ENCODE measurements at places on chromosomes 2 and 18.

DNA sequence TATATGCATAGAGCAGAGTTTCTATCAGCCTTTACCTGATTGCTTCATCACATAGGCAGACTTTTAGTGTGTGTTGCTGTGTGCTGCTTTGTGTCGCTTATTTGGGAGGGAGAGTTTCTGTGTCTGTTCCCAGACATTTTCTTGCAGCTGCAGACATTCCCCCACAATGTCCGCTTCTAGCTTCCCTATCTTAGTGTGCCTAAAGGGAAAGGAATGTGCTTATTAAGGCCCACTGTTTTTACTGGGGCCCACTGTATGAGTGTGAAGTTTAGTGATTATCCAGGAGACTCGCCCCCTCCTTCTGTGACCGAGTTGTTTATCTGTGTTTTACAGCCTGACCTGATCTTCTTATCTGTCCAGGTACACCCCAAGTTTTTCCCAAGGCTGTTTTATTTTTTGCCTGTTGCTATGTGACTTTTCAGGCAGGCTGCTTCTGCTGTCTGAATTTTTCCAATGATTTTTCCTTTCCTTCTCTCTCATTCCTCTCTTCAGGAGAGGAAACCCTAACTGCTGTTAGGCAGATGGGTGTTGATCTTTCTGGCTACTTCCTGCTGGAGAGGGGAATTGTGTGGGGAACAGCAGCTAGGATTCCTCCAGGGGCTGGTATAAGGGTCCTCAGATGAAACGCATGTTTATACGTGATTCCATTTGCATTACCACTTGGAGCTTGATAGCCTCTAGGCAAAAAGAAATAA is 47.6 kb downstream of the STK17B start:
- no peak for DNase-seq

- DNase-seq: no peak
Measured at GRCh38 chr2:98759827-98760625, 29.1 kb upstream of the MGAT4A start.

DNA sequence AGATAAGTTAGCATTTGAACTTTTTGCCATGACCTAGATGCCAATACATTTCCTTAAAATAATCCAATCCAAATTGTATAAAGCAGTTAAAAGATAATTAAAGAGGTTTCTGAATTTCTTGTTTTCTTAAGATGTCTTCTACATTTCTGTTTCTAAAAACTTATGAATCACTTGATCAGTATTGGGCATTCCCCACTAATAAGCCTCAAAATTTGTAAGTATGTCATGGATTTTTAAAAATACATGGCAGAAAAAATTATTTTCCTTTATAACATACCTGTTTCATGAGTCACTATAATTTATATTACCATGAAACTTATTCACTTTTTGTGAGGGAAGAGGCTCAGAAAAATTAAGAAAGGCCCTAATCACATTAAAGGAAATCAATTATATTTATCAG is 90.3 kb upstream of the TFPI start:
- DNase-seq: no peak

DNA sequence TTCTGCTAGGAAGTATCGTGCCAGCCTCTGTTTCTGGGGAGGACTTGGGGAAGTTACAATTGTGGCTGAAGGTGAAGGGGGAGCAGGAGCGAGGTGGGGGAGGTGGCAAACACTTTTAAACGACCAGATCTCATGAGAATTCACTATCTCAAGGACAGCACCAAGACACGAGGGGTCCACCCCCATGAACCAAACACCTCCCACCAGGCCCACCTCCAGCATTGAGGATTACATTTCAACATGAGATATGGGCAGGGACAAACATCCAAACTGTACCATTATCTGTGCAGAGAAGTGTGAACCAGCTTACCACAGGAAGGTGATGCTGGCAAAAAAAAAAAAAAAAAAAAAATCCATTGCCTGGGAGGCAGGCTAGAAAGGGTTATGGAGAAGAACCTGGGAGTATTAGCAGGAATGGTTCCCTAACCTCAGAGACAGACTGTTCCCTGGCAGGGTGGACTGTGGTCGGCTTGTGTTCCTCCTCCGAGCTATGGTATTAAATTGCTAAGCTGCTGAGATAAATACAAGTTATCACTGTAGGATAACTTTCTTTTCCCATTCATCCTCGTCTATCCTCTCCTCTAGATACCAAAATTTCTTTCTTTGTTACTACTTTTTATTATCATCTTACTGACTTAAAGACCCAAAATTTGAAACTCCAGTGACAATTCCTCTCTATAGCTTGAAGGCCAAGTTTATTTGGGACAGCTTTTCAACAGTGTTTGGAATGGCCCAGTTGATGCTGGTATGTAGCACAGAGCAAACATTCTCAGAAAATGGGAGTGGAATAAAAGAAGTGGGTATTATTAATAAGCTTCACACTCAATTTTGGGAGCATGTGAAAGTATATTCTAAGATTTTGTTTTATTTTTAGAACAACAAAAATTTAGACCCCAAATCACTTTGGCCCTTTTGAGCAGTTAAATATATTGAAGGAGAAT is 73.7 kb upstream of the MAP3K20 start:
- DNase-seq: no peak

DNA sequence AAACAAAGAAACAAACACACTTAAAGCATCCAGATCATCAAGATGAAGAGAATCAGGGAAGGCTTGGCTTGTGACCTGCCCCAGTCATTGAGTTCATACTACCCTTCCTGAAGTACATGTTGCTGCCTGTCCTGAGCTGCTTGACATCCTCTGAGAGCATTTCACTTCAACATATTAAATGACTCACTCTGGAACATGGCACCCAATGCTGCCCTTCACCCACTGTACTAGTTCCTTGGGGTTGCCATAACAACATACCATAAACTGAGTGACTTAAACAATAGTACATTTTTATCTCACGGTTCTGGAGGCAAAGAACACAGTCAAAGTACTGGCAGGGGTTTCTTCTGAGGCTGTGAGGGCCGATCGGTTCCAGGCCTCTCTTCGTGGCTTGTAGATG is 371.3 kb downstream of the RNF144A start:
- DNase-seq: no peak

DNA sequence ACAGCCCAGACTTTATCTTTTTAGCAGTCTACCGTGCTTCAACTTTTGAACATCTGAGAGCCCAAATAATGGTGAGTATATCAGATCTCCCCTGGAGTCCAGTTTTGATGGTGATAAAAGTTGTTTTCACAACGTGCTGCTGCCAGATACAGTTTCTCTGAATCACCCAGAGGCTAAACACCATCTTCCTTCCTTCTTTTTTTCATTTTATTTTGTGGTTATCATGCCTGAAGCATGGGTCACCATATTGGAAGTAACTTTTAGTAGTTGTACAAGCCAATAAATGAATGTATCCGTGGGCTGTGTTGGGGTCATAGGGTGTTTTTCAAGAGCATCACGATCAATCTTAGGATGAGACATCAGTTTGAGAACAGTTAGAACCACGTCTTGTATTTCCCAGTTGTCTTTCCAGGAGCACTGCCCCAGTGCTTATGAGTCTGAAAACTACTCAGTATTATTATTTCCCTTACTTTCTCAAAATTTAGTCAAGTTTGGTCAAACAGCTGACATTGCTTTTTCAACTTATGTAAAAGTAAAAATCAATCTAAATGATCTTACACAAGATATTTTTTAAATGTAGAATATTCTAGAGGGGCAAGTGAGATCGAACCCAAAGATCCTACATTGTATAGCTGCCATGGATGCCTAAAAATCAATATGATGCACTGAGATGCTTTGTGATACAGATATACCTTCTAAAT is 311.4 kb downstream of the CTNNA2 start:
- DNase-seq: no peak

DNA sequence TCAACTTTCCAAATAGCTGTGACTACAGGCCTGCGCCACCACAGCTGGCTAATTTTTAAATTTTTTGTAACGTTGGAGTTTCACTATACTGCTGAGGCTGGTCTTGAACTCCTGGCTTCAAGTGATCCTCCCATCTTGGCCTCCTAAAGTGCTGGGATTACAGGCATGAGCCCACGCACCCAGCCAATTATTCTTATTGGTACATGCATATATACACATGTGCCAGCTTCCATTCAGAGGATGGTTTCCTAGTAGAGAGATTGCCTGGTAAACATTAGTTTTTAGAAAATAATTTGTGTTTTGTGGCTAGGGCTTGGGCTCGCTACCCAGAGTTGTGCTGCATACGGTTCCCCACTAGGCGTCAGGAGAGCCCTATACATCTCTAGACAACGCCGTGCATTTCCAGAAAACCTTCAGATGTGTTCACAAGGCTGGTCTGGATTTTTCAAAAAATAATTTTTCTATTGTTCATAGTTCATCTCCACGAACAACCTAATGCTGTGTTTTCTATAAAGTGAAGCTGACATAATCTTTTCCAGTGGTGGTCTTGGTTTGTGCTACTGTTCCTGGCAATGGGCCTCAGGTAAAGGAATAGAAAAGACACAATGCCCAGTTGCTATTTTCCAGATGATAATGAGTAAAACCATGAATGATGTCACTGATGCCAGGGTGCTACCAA is 14.6 kb upstream of the AFG3L2 start:
- peak; percentile 40 for DNase-seq

DNA sequence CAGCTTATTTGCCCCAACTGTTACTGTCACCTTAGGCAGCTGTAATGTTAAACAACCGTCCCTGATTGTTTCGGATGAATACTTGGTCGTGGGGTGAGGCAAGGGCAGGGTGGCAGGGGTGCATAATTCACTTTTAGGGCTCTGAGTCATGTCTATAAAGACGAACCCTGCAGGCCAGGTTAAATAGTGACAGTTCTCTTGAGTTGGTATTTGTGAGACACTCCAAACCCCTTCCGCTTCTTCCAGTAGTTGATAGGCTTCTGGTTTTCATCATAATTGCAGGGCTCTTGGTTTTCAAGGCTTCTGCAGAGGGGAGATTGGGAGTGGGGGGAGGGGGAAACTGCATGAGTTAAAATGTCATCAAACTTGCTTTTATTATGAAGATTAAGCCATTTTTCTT is 97.2 kb upstream of the TSPYL6 start:
- DNase-seq: no peak

GRCh38 chr2:63432373-63432772 is 155.9 kb downstream of the WDPCP start:
- no peak for DNase-seq

DNA sequence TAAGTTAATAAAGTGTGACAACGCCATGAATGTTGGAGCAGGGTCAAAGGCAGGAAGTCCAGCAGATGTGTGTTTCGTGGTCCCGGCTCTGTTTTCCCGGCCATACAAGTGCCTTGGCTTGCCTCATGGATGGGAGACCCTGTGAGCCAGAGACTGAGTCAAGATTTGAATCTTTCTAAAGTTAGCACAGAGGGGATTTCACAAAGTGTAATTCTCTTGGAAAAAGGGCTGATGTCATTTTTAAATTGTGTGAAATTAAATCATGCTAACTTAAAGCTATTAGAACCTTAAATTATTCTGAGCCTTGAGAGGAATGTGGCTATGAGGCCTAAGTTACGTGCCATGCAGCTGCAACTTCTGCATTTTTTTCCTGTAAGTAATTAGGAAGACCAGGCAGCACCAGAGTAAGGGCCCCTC is 38.3 kb upstream of the RALBP1 start:
- no peak for DNase-seq

DNA sequence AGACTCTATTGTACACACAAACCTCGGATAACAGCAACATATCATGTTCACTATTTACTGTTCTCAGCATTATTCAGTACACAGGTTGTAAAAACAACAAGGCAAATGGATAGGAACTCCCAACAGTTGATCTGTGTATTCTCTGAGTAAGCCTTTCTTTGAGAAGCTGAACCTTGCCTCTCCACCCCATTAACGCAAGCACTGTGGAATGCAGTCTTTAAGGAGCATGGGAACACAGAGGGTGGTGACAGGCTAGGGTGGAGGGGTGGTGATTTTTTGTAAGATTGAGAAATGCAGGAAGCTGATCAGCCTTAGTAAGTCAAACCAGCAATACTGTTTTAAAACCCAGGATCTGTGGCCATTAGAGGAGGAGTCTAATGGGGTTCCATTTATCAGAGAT is 19.6 kb upstream of the SERPINB11 start:
- no peak for DNase-seq

DNA sequence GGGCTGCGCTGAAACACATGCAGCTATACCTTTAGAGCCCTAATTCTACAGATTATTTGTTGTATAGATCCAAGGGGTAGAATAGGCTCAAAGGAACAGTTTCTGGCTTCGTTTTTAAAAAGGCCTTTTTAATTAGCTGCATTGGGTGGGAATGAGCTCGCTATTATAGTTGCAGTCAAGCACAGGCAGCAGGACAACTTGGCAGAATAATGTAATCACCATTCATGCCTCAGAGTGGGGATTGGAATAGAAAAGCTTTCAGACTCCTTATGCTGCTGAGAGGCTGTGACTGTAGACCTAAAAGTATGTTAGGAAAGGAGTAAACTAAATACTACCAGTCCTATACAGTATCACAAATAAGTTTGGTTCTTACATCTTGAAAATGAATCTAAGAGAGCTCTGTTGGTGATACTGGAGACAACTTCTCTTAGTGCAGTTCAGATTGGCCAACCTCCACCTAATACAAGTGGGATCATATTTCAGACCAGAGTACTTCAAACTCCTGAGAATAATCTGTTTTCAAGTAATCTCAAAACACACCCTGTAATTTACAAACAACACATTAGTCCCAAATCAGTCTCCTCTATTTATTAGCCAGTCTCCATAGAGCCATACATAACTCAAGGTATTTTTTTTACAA is 121.4 kb downstream of the ANTXR1 start:
- DNase-seq: no peak

- DNase-seq: peak; percentile 2
Measured at GRCh38 chr2:35428548-35428947, 927.0 kb upstream of the CRIM1 start.

DNA sequence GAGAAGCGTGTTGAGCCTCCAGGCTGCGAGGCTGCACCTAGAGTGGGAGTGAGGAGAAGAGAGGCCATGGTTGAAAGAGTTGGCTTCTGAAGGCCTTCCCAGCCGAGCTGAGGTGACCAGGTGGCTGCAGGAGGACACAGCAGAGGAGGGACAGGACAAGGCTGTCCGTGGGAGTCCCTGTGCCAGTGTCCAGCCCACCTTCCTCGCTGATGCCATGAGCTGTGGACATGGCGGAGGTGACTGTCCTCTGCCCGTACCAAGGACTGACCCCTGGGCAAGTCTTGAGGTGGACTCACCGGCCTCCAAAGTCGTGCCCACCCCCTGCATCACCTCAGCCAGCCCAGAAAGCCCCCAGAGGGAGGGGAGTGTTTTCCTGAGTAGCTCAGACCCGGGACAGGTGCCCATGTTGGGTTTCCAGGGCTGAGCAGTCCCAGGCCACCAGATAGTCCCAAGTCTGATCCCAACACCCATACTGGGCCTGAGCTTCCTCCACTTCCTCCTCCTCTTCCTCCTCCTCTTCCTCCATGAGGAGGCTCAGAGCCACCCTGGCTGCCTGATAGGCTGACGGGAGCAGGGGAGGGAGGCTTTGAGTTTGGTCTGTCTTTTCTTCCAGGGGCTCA is 43.0 kb upstream of the FOSL2 start:
- DNase-seq: no peak
